ENCODE measurements at places on chromosomes 11 and 22.

DNA sequence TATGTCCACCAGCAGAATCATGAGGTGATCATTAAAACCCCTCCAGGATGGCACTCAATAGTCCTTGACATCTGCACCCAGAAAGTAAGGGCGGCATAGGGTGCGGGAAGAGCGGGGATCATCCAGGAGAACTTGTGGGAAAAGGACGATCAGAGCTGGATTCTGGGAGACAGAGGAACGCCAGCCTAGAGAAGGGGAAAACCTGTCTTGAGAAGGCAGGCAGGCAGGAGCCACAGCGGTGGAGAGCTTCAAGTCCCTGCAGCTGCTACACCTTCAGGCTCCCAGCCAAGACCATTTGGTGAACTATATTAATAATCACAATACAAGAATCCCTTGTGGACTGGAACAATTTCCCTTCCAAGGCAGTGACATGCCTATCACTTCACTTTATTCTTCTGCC is 134.3 kb downstream of the BUD13 start:
- DNase-seq, result no peak

DNA sequence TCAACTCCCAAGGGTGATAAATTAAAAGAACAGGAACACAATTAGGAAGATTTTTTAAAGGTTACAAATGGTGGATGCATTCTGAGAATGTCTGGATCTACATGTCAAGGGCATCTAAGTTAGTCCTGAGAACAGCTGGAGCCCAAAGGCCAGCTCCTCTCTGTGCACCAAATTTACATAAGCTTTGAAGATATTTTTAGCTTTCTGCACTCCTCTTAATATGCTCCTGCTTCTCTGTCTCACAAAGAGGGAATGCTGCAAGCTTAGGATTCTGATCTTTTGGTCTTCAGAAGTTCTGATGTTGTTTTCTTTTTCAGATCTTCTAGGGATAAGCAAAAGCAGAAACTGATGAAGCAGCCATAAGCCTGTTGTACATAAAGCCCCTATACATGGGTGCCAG is 309.8 kb upstream of the NCAM1 start:
- DNase-seq, result no peak

- no peak for DNase-seq
These were observed 39.3 kb downstream of the CAPN1 start for GRCh38 chr11:65221026-65221425.

DNA sequence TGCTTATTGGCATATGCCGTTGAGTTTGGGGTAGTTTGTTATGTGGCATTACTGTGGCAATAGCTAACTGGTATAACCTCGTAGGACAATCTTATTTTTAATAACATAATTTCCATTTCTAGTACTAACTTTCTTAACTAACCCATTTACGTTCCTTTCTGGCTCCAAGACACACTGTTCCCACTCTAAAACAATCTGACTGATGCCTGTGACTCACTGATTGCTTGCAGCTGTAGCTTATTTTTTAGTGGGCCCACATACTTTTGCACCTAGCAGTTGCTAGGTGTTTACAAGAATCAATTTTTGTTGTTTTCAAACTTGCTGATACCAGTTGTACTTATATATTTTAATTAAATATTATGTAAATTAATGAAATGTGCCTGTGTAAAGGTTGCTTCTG is 52.2 kb downstream of the FAT3 start:
- DNase-seq, result no peak

DNA sequence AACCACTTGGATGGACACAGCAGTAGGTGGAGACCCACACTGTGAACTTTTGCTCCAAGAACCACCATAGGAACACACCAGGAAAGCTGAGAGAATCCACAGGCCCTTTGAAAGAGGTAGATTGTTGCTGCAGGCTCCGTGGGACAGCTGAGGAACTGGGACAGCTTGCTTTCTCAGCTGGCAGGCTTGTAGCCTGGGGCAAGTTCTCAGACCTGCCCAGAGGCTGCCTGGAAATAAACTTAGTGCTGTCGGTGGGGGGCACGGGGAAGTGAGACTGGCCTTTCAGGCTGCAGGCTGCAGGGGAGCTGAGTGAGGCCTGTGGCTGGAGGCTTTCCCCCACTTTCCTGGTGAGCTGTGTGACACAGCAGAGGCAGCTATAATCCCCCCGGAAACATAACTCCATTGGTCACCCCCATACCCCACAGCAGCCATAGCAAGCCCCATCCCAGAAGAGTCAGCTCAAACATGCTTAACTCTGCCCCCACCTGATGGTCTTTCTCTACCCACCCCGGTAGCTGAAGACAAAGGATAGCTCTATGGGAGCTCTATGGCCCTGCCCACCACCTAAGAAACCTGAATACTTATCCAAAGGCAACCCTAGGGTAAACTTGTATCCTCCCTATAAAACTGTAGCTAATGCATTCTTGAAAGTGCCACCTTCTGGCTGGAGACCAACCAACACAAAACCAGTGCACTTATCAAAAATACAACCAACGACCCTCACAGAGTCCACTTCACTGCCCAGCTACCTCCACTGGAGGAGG is 21.4 kb upstream of the ACRV1 start:
- no peak for DNase-seq
